Immature natural killer cell (primary cell): ENCODE measurements at places on chromosomes 1 and 21. TPM values are rescaled to one million over a fixed set of nuclear protein-coding genes. Genes with fewer than 3 reads are reported as not detected.

The OPRD1 gene
- polyA plus RNA-seq: not detected

The CDCA8 gene
- polyA plus RNA-seq: 6.1 TPM

The DDAH1 gene
- not detected for polyA plus RNA-seq

The PLA2G2F gene
- polyA plus RNA-seq: not detected

The SLFNL1 gene
- not detected for polyA plus RNA-seq

The TFF3 gene
- not detected for polyA plus RNA-seq

The YRDC gene
- polyA plus RNA-seq: 17.7 TPM

The CELA3B gene
- polyA plus RNA-seq: not detected

The ACTL8 gene
- not detected for polyA plus RNA-seq

The NR1I3 gene
- not detected for polyA plus RNA-seq

The ARTN gene
- polyA plus RNA-seq: not detected

The AMY1C gene
- polyA plus RNA-seq: not detected

The RAB29 gene
- 206 TPM for polyA plus RNA-seq

The AP4B1 gene
- polyA plus RNA-seq: 18.6 TPM

The SMIM12 gene
- polyA plus RNA-seq: 114 TPM

The LHX4 gene
- polyA plus RNA-seq: not detected

The NFASC gene
- polyA plus RNA-seq: not detected

The TNNI3K gene
- not detected for polyA plus RNA-seq

The PTPN22 gene
- polyA plus RNA-seq: 109 TPM

The RNF186 gene
- not detected for polyA plus RNA-seq

The LDLRAD1 gene
- not detected for polyA plus RNA-seq

The NECTIN4 gene
- polyA plus RNA-seq: not detected

The LMOD1 gene
- not detected for polyA plus RNA-seq

The HIVEP3 gene
- polyA plus RNA-seq: 24.1 TPM

The TMPRSS15 gene
- polyA plus RNA-seq: not detected

The SH2D2A gene
- 76.4 TPM for polyA plus RNA-seq

The SORT1 gene
- polyA plus RNA-seq: 1.6 TPM
